Stimulated activated CD8-positive, alpha-beta memory T cell treated with anti-CD3 and anti-CD28 coated beads, Interleukin-2, amount 100 ng/mL, for 1 hour (primary cell): ENCODE measurements at places on chromosomes 5 and 9.

DNA sequence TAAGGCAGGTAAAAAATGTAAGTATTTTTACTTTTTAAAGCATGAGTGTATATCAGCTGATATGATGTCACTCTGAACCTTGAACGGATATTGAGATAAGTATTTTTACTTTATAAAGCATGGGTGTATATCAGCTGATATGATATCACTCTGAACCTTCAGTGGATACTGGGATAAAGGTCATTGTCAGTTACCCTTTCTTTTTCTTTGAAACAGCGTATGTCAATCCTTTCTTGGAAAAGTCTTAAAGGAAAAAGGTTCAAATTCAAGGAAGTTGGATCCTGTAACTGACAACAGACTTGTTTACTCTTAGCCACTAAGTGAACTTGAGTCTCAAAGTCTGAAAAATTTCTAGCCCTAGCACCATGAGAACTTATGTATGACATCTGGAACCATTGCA is 61.7 kb upstream of the IFNK start:
- DNase-seq = no peak

- DNase-seq = peak; percentile 37
These were observed 47.3 kb upstream of the PHYKPL start for GRCh38 chr5:178279723-178280438.

- no peak for DNase-seq
These were observed 8.8 kb downstream of the VDAC1 start for GRCh38 chr5:133995883-133996563.

DNA sequence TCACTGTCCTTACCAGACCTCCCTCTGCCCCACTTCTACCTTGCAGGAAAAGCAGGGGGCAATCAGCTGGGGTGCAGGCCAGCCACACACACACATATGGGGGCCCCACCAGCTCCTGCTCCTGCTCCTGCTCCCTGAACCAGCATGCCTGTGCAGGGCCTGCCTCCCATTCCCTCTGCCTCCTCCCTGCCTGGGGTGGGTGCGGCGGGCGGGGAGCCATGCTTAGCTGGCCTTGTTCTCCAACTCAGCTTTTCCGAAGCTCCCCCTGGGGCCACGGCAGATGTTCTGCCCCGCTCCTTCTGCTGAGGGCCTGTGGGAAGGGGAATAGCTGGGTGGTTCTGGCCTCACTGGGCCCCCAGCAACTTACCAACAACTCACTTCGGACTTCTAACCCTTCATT is 89.8 kb downstream of the ZNF354C start:
- DNase-seq = no peak

GRCh38 chr5:57550132-57550531 is 67.5 kb upstream of the ACTBL2 start:
- DNase-seq = no peak
